AG10803 (cell line): ENCODE measurements at places on chromosomes 7 and 10.

- DNase-seq, result no peak
These were observed 21.5 kb upstream of the CCSER2 start for GRCh38 chr10:84306751-84307384.

DNA sequence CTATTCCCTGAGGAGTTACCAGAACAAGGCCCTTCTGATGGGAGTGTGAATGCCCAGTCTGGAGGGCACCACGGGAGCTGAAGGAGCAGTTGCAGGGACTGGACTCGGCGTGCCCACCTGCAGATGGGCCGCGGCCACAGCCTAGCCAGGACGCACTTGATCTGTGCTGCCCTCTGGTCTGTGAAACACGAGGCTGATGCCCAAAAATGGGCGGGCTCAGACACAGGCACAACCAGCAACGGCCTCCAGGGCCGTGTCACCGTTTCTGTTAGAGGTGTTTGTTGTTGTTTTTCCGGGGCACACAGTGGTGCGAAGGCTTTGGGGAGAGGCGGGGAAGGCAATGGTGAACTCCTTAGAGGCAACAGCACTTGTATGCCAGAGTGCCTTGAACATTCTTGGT, 235.8 kb downstream of the DNAJB6 start:
- DNase-seq, result no peak

DNA sequence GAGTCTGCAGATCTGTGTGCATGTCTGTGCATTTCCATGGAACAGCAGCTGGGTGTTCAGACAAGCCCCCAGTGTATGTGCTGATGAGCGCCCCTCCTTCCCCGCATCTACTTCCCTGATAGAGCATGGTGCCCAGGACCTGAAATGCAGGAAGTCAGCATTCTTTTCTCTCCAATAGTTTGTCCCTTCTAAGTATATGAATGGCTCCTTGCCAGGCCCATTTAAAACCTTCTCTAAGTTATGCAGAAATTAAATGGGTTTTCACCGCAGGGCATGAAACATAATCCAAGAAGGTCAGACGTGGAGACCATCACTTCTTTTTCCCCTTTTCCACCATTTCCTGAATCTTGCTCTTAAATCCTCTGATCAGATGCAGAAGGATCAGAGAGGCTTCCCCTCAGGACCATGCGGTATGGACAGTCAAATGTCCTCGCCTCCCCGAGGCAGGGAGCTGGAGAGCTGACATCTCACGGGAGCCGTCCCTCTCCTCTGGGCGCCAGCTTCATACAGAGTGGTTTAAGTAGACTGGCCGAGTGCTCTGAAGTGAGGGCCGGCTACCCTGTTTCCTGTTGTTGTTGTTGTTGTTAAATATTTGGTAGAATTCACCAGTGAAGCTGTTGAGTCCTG, 155.3 kb downstream of the C10orf105 start:
- DNase-seq, result no peak

DNA sequence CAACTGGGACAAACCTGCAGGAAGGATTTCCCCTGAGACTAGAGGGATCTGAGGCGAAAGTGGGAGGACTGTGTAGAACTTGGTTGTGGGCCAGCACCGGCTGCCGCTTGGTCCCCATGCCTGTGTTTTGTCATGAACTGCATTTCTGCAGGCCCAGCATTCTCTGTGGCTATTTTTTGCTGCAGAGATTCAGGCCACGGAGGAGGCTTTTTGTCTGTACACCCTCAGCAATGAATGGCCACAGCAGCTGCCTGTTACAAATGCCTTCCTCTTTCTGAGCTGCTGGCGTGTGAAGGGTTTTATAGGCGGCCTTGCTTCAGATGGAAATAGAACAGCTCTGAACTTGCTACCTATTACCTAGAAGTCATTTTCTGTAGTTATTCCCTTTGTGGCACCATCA, 164.4 kb downstream of the SH2D4B start:
- no peak for DNase-seq

- no peak for DNase-seq
These were observed 201.0 kb upstream of the PRPS1L1 start for GRCh38 chr7:18228686-18229085.

DNA sequence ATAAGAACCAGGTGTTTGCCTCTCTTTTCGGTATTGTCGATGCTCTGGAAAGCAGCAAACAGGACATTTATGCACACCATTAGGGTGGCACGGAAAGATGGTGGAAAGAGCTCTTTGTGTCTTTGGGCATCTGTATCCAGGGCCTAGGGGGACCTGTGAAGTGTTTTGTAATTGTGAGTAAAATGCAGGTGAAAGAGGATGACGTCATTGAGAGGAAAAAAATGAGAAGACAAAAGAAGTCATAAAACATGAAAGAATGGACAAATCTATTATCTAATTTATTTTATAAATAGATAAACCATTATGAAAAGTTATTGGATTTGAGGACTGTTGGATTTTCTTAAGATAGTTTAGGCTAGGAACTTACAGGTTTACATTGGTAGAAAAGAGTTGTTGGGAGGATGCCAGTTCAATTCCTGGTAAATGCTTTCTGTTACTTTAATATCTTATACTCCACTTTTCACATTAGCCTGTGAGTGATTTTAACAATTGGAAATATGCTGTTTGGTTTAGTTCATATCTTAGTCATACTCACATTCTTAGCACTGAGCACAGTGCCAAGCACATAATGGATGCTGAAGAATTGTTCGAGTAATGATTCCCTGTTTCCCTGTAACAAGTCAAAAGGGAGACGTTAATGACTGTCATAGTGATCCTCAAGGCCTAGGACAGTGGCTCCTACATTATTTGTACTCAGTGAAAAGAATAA, 62.6 kb downstream of the EXOC4 start:
- peak; percentile 70 for DNase-seq

DNA sequence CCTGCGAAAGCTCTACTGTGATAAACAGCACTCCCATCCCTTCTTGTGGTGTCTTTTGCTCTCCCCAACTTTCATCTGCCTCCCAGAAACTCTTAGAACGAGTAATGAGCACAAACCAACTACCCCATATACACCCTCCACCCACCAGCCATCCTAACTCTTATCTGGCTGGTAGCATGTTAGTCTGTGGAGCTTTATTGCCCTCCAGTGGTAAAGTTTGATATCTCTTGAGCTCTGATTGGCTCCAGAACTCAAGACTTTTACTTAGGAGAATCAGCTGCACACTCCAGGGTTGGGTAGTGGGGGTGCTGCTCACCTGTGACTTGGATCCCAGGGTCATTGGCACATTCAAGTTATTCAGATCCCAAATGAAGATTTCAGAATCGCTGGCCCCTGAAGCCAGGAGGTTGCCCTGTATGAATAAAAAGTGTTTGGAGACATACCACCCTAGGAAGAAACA, 10.9 kb downstream of the SEC31B start:
- DNase-seq, result peak; percentile 50

- no peak for DNase-seq
These were observed 204.5 kb upstream of the CDCA7L start for GRCh38 chr7:22150221-22150620.
